ENCODE measurements at places on chromosomes 7 and 10.

- no peak for DNase-seq
These were observed 142.1 kb upstream of the WNT16 start for GRCh38 chr7:121186746-121187145.

GRCh38 chr7:144670218-144670617 is 165.6 kb downstream of the TPK1 start:
- DNase-seq: no peak

DNA sequence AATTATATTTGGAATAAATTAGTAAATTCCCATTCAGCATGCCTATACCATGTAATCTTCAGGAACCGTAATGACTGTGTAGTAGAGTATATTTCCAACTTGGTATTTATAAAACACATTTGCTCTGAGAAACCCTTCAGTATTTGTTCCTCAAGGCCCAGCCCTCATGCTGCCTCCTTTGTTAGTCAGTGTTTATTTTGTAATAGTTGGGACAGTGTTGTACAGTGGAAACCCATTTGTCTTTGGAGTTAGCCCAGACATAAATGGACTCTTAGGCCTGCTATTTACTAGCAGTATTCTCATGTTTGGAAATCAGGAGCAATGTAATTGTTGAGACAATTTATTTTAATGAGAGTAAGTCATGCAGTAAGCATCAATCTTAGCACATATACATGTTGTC is 686.9 kb downstream of the AUTS2 start:
- no peak for DNase-seq

DNA sequence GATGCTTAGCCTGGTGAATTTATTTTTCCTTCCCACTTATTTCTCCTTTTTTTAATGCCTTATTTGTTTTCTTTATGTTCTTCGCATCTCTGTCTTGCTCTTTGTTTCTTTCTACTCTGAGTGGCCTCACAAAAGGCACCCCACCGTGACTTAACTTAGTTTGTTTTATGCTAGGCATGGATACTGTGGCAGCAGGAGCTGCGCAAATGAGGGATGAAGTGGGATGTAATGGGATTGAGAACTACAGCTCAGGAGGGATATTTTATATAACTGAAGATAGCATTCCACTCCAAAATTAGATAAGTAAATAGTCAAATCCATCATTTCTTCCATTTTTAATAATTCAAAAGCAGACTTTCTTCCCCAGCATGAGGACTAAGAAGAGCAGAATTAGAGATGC is 1.7 kb upstream of the CACNA2D1 start:
- DNase-seq: no peak

GRCh38 chr7:107479303-107479702 is 9.4 kb downstream of the GPR22 start:
- DNase-seq: no peak

GRCh38 chr10:102148275-102148674 is 3.9 kb upstream of the NOLC1 start:
- DNase-seq: no peak

DNA sequence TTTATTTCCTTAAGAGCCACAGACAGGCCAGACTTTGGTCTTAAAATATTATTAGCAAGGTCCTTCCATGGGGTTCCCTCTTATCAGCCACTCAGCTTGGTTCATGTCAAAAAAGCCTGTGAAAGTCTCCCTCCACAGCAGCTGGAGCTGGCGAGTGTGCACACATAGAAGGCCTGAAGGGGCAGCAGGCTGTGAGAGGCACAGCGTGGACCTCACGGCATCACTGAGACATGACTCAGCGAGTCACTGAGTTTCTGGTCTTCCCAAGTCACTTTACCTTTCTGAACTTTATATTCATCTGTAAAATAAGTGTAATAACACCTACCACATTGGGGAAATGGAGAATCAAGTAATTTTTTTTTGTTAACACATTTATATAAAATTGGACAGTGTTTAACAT is 8.7 kb downstream of the TAF3 start:
- DNase-seq: no peak

- no peak for DNase-seq
These were observed 15.1 kb upstream of the DENND2A start for GRCh38 chr7:140655511-140656408.

DNA sequence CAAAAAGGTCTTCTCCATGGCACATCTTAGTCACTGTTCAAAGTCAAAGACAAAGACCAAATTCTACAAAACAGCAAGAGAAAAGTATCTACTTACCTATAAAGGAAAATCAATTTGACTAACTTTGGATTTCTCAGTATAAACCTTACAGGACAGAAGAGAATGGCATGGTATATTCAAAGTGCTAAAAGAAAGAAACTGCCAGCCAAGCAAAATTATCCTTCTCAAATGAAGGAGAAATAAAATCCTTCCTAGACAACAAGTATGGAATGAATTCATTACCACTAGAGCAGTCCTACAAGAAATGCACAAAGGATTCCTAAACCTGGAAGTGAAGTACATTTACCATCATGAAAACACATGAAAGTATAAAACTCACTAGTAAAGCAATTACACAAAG is 235.5 kb downstream of the STK31 start:
- DNase-seq: no peak

GRCh38 chr7:148886844-148887243 is 2.8 kb upstream of the EZH2 start:
- no peak for DNase-seq

GRCh38 chr7:154304740-154305700 is 252.8 kb downstream of the DPP6 start:
- DNase-seq: no peak

DNA sequence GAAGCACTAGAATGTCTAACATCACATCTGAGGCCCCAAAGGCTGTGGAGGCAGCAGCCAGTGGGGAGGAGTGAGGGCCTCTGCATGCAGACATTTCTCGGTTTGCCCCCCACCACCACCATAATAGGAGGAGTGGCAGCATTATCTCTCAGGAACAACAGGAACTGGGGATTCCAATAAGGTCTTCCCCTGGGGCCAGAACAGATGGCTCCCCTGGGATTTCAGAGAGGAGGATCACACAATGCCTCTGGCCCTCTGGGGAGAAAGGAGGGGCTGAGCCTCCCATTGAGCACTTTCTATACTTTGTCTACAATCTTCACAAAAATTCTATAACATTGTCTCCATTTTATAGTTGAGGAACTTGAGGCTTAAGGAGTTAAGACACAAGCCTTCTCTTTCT is 61.1 kb downstream of the GRID1 start:
- DNase-seq: no peak

GRCh38 chr10:75269605-75270004 is 33.8 kb upstream of the COMTD1 start:
- DNase-seq: no peak

DNA sequence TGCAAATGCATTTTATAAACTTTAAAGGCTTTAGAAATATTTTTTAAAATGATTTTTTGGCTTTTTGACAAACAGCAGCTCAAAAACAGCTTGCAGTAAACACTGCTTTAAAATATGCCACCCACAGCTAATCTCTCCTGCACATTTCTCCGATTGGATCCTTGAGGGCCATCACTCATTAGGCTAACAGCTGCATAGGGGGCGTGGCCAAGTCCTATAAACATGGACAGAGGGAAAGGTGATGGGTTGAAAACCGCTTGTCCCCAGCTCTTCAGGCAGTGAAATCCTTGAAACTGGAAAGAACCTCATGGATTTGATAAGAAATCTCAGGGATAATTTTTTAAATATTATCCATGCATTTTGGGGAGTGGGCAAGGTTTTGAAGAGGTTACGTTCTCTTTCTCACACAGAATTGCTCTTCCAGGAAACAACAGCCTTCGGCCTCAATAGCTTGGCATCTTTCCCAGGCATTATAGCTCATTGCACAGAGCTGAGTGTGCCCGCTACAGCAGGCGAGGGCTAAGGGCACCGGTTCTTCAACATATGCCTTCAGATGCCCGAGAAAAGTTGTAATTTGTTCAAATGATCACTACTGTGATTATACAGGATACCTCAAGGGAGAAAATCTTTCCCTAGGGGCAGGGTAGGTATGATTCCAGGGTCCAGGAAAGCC is 1.7 kb downstream of the PLEKHS1 start:
- DNase-seq: no peak

DNA sequence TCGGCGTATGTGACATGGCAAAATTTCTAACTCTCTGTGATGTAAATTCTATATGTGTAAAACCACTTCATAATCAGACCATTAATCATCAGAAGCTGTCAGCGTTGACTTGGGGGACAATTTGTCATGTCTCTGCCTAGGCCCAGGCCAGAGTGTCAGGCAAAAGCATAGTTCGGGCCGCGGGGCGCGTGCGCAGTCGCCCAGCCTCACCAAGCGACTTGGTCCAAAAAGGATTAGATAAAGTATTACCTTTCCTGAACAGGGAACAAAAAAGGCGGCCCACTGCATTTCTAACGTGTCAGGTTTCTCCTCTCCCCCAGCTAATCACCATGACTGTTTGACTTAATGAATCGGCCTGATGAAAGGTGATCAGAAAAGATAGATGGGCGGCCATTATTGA is 114.2 kb downstream of the EBF3 start:
- DNase-seq: no peak

GRCh38 chr7:79227044-79227443 is 226.4 kb downstream of the MAGI2 start:
- no peak for DNase-seq

GRCh38 chr7:158043551-158044481 is 543.8 kb downstream of the PTPRN2 start:
- DNase-seq: no peak

DNA sequence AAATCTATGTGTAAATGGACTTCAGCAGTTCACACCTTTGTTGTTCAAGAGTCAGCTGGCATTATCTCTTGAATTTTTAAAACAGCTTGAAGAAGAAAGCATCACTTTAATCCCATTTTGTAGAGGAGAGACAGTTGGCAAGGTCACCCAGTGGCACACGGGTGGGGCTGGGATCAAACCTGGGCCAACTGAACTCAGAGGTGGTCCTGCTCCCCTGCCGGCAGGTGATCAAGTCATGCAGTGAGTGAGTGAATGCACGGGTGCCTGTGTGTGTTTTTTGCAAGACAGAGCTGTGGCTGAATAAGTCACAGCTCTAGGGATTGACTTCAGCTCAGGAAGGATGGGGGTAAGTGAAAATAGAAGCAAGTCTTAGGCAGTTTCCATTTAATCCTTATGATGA is 9.5 kb downstream of the GHRHR start:
- no peak for DNase-seq

GRCh38 chr7:45976485-45976856 is 55.4 kb upstream of the IGFBP3 start:
- DNase-seq: no peak

- no peak for DNase-seq
These were observed 6.5 kb downstream of the INHBA start for GRCh38 chr7:41696323-41696916.

DNA sequence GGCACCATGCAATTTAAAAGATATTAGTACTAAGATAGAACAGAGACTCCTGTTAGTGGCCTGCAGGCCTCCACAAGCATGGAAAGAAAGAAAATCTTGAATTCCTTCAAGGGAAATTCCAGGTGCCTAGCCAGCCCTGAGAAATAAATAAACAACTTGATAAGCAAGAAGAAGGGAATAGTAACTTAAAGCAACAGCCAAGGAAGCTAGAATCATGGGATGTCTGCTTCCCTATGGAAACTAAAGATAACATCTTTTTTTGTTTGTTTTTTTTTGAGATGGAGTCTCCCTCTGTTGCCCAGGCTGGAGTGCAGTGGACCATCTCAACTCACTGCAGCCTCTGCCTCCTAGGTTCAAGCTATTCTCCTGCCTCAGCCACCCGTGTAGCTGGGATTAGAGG is 128.6 kb downstream of the SKIDA1 start:
- DNase-seq: no peak

GRCh38 chr10:122954731-122955050 is 664 bp upstream of the C10orf88 start:
- no peak for DNase-seq

DNA sequence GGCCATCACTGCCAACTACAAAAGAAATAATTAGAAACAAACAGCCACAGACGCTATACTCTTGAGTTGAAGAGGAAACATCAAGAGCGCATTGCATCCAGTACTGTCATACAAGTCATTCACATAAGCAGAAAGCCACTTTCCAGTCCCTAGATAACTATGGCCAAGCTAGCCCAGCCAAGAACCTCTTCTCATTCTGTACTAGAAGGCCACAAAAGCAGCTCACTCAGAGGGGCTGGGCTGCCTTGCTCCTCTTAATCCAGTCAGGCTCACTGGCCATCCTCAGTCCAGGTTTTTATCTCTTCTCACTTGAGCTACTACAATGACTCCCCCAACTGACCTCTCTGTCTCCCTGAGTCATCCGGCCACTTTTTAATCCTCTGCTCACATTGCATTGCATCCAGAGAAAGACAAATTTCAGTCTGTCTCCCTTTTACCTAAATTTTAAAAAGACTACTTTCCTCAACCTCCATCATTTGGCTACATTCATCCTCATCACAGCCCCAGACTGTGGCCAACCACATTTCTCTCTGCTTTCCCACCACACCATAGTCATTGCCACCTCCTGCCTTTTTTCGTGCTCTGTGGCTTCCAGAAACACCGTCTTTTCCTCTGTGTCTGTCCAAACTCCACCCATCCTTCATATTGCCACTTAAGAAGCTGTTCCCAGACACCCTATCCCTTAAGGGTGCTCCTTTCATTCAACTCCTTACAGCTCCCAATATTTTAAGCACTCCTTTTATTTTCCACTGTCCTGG is 25.0 kb downstream of the PPP1R3C start:
- DNase-seq: no peak

DNA sequence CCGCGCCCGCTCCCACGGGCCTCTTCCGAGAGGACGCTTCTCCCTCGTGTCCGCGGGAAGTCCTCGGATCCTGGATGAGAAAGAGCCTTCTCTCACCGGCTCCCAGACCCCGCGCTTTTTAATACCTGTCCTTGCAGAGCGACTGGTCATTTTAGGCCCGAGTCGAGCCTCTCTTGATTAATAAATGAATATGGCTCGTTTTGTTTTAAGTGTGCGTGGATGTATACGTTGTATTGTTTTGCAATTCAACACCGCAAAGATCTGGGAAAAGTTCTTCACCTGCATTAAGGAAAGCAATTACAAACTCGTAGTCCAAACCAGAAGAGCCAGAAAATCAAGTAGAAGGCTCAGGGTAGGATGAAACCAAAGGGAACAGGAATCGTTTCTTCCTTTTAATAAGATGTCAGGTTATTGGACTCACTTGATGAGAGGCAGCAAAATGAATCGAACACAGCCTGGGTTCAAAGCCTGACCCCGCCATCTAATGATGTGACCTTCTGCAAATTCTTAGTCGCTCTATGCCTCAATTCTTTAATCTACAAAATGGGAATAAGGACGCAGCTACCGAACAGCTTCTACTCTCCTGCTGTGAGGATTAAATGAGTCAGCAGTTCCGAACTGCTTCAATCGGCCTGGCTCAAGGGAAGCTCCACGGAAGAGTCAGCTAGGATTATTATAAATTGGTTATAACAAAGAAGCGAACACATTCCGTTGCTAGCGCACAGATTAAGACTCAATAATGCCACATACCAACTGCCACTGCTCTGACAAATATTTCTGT is 277.8 kb upstream of the NEBL start:
- no peak for DNase-seq

DNA sequence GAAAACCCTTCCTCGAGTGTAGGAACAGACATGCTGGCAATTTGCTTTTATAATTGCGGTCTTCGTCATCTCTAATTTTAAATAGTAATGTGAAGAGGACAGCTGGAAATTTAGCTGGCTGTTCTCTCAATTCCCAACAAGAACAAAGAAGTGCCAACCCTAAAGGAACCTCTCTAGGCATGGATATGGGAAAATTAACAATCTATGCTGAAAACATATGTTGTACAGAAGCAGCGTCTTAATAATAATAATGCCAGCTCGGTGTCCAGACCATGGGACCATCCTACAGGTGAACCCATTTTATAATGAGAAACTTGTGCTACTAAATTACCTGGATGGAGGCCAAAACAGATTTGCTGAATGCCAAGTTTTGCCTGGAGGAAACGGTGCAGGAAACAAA is 641.4 kb upstream of the MGMT start:
- no peak for DNase-seq
